Foreskin keratinocyte (primary cell): ENCODE measurements at places on chromosomes 16 and 17.

DNA sequence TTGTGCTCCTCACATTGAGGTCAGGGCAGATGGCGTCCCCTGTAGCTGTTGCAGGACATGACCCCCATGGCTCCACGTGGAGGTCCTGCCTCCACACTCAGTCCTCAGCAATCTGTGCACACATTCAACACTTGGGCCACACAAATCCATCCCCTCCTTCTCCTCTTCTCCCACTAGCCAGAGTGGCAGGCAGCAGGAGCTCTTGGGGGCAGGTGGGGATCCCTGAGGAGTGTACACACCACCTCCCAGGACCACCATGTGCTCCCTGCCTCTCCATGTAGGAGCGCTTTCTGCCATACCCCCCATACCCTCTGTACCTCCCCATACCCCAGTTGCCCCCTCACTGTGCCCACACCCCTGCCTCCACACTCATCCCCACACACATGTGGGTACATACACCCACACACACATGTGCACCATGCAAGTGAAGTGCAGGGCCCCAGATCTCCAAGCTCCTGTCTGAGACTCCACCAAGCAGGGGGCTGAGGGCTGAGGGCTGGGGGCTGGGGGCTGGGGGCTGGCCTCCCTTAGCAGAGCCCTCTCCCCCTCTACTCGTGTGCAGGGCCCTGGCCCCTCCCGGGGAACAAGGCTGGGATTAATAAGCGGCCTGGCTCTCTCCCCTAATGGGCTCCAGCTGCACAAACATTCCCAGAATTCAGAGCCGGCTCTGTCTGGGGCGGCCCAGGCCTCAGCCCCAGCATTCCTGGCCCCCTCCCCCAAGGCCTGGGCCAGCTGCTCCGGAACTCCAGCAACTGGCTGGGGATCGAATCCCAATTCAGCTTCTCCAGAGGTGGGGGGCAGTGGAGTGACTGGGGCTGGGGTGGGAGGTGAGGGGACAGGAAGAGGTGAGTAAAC, 48.2 kb upstream of the MEIOC start:
- no peak for DNase-seq

DNA sequence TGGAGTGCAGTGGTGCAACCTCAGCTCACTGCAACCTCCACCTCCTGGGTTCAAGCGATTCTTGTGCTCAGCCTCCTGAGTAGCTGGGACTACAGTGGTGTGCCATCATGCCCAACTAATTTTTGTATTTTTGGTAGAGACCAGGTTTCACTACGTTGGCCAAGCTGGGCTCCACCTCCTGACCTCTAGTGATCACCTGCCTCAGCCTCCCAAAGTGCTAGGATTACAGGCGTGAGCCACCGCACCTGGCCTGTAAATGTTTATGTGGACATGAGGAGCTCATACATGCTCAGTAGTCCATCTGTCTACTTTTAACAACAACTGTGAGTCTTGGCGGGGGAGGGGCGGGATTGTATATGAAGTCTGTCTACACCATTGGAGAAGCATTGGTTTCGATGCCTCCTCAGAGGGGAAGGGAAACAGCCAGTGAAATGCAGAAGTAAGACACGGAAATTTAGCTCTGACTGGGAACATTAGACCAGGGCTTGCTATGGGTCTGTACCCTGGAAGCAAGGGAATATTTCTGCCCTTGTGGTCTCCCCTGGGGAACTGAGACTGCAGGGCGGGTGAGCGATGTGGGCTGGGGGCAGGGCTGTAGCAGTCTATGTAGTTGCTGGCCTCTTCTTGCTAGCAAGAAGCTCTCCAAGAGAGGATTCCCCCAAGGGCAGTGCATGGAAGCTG, 9.3 kb downstream of the NUBP1 start:
- no peak for DNase-seq

- peak; percentile 94 for DNase-seq
Measured at GRCh38 chr16:71426069-71426879, 15.6 kb downstream of the TLE7 start.

- DNase-seq, result peak; percentile 37
Measured at GRCh38 chr16:90019543-90020259, 445 bp upstream of the DBNDD1 start.

GRCh38 chr16:866252-866896, 65.8 kb upstream of the GNG13 start:
- DNase-seq, result no peak
